ENCODE measurements at places on chromosomes 13 and 19.
A peak's percentile ranks its signal among the peaks of the same experiment; 100 is the strongest.

- DNase-seq = no peak
These were observed 167.1 kb upstream of the SPRY2 start for GRCh38 chr13:80508031-80508430.

DNA sequence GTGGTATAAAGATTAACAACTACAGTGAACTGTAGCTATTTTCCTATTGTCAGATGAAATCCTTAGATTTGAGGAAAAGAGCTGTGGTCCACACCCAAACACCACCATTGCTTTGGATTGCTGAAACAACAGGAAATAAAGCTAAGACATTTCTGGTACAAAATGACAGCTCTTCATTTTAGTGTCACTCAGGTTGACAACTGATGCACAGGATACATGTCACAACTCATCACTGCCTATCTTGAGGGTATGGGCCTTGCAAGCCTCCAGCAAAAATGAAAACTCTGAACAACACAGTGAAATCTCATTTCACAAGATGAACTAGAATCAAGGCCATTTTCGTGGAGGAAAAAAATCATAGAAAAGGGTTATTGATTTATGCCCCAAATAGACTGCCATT lies 339.7 kb downstream of the ITGBL1 start:
- DNase-seq = no peak

DNA sequence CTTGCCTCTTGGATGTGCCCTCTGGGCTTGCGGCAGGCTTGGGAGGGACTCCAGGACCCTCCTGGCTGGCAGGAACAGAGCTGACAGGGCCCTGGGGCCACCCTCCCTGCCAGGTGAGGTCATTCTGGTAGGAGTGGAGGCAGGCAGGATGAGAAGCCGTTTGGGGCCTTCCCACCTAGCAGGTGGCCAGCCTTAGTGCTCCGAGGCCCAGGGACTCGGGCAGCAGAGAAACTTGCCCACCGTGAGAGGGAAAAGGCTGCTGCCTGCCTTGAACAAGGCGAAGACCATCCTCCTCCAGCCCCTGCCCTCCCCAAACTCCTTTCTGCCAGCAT lies 8.5 kb downstream of the RFX1 start:
- DNase-seq = no peak

DNA sequence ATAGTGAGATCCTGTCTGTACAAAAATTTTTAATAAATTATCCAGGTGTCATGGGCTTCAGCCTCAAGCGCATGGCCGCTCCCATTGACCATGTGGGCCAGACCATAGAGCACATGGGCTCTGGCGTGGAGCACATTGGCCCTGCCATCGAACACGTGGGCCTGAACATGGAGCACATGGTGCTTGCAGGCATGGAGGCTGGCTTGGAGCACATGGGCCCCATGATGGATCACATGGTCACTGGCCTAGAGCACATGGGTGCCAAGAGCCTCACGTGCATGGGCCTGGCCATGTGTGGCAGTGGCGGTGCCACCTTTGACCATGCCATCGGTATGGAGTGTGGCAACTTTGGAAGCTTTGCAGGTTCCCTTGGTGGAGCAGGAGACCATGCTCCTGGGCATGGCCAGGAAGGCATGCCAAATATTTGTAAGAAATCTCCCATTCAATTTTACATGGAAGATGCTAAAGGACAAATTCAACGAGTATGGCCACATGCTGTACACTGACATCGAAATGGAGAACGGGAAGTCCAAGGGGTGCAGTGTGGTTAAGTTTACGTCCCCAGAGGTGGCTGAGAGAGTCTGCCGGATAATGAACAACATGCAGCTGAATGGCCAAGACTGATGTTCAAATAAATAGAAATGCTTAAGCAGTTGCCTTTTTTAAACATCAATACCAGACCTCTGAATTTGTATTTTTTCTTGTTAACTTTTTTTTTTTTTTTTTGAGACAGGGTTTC lies 21.3 kb upstream of the SLC1A5 start:
- no peak for DNase-seq

DNA sequence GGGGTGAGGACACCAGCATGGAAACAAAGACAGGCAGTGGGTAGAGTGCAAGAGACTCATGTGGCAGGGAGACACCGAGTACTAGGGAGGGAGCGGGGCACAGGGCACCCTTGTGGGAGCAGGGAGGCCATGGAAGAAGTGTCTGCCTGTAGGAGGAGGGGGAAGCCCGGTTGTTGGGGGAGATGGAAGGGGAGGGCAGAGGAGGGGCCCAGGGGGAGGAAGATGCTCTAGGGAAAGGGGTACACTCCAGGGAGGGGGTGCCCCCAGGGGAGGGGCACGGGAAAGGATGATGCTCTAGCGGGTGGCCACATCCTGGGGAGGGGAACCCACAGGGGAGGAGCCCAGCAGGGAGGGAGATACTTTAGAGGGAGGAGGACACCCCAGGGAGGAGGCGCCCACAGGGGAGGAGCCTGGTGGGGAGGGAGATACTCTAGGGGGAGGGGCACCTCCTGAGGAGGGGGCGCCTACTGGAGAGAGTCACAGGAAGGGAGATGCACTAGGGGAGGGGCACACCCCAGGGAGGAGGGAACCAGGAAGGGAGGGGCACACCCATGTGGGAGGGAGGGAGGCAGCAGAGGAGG lies 24.9 kb downstream of the CPAMD8 start:
- DNase-seq = peak; percentile 43

DNA sequence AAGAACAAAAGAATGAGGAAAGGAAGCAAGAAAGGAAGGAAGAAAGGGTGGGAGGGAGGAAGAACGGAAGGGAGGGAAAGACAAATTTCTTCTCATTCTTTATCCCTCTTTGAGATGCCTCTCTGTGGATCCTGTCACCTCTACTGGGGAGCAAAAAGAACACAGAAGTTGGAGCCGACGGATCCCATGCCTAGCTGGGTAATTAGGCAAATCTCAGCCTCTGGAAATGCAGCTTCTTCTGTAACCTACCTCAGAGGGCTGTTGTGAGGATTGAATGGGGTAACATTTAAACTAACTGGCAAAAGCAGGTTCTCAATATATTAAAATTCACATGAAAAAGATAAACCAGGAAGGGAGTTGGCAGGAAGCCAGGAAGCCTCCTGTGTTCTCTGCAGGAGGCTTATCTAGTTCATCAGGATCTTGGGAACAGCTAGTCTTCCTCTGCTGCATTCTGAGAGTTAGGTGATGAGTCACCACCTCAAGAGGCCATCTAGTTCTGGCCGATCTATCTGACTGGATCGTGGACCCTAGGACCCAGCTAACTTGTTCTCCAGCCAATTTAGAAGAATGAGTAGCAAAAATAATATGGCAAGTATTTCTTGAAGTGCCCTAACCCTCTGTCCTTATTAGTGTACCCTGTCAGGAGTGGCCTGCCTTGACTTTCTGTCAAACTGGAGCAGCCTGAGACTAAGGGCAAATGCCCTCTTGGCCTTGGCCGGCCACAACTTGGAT lies 15.2 kb upstream of the CPB2 start:
- DNase-seq = no peak

GRCh38 chr19:12794196-12794941 lies 3.1 kb downstream of the JUNB start:
- DNase-seq = no peak

DNA sequence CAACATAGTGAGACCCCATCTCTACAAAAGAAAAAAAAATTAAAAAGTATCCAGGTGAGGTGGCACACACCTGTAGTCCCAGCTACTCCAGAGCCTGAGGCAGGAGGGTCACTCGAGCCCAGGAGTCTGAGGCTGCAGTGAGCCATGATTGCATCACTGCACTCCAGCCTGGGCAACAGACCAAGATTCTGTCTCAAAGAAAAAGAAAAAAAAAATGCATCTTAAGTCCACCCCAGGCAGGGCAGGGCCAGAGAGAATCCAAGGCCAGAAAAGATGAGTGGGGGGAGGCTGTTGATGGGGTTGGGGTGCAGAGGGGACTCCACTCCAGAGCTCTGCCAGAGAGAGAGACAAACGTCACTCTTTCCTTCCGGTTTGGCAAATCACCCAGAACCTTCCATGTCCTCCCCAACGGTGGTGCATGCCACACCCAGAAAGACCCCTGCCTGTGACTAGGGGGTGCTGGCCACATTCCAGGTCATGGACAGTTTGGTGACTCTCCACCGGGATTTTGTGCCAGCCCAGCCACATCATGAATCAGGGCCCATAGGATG lies 431 bp downstream of the FUT3 start:
- DNase-seq = no peak

DNA sequence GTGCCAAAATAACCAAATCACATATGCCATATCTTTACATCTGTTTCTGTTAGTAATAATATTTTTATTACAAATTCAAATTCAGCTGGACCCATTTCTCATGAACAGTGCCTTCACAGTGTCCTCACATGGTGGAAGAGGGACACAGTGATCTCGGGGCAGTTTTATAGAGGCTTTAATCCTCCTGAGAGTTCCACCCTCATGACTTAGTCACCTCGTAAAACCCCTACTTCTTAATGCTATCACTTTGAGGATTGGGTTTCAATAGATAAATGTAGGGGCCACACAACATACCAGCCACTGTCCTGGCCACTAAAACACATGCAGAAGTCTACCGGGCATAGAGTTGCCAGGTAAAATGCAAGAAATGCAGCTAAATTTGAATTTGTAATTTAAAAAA lies 201.5 kb downstream of the MYO16 start:
- DNase-seq = no peak

DNA sequence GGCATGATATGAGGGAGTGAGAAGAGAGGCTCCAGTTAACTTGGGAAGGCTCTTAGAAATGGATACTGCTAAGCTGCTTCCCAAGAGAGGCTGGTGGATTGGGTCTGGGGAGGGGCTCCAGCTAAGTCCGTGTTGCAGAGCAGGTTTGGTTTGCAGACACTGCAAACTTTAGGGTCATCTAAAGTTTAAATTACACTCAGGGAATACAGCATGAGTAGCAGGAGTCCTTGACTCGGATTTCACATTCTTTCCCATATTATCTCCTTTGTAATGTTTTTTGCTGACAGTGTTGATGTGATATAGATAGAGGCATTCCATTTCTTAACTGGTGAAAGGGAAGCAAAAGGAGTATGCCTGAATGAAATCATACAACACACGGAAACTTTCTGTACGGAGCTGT lies 31.9 kb downstream of the SGCG start:
- DNase-seq = no peak

All from activated CD8-positive, alpha-beta memory T cell treated with anti-CD3 and anti-CD28 coated beads, Interleukin-2, amount 50 U/mL, for 4 hours (primary cell).